ENCODE measurements at places on chromosomes 11 and 22. TPM values are rescaled to one million over a fixed set of nuclear protein-coding genes. Genes with fewer than 3 reads are reported as not detected.

The NFRKB gene
- total RNA-seq: 27.2 TPM

The CEP126 gene
- total RNA-seq: 1.4 TPM

The CTTN gene
- 1.1 TPM for total RNA-seq

The OR56A4 gene
- total RNA-seq: not detected

The BACE1-AS gene
- total RNA-seq: 7.9 TPM

The OR52N4 gene
- 2.2 TPM for total RNA-seq

Measured in activated B cell treated with CpG ODN at 0.5 μM for 24 hours (primary cell).